ENCODE measurements at places on chromosomes 13 and 19. TPM values are rescaled to one million over a fixed set of nuclear protein-coding genes. Genes with fewer than 3 reads are reported as not detected.

Gene ERICH4
- not detected for total RNA-seq

Gene UBE2L5
- not detected for total RNA-seq

Gene CGB7
- not detected for total RNA-seq

Gene CLEC17A
- total RNA-seq, result not detected

Gene ZNF763
- total RNA-seq, result 0.24 TPM

Gene LRRC25
- not detected for total RNA-seq

Gene C5AR2
- not detected for total RNA-seq

Gene TJP3
- total RNA-seq, result 0.63 TPM

Gene FBXO17
- total RNA-seq, result 29.9 TPM

Gene CGB8
- not detected for total RNA-seq

GRCh38 chr19:7561325-7561724, 25.8 kb downstream of the PNPLA6 start:
- no peak for DNase-seq

- DNase-seq, result peak; percentile 51
Observed at GRCh38 chr19:1255186-1256161, 7.1 kb downstream of the MIDN start.

GRCh38 chr13:42977219-42977659, 14.8 kb downstream of the EPSTI1 start:
- no peak for DNase-seq

DNA sequence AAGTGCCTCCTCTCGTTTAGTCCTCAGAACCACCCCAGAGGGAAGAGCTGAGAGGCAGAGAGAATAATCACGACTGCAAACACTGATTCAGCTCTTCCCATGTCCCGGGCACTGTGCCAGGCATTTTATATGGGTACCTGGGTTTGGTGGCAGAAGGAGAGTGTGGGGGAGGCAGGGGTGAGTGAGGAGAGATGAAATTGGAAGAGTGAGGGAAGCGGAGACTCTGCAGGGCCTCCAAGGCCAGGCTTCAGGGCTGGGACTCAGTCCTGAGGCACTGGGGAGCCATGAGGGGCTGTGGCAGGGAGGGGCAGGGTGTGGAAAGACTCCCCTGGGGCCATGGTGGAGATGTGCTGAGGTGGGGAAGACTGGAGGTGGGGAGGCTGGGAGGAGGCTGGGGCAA, 8.7 kb downstream of the SYNGR4 start:
- peak; percentile 78 for DNase-seq

- DNase-seq, result no peak
Observed at GRCh38 chr19:31553846-31554215, 204.6 kb upstream of the TSHZ3 start.

GRCh38 chr13:24274452-24275021, 34.8 kb upstream of the C1QTNF9 start:
- DNase-seq, result peak; percentile 54

DNA sequence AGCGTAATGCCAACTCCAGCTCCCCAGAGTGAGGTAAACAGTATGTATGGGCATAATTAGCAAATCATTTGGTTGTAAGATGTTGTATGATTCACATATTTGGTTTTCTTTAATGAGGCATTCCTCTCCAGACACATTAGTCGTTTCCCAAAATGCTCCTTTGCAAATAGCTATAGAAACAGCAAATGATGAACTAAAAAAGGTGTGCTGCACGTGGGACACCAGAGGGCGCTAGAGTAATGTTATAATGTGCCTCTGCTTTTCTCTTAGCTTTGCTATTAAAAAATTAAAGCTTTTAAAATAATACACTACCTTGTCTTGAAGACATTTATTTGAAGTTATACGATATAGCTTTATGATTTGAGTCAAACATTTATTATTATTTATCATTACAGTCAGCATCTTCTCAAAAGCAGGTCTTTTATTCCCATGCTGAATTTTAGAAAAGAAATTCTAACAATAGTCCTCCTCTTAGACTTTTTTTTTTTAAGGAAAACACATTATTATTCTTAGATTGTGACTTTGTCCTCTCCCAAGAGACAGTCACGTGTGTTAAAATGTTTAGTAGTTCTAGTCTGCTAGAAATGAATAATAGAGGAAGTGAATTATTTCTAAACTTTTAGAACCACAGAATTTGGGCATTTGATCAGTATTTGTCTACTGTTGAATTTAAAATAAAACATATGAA, 121.6 kb upstream of the FRY start:
- peak; percentile 65 for DNase-seq

- peak; percentile 38 for DNase-seq
Observed at GRCh38 chr19:38452430-38453366, 19.2 kb downstream of the RYR1 start.

DNA sequence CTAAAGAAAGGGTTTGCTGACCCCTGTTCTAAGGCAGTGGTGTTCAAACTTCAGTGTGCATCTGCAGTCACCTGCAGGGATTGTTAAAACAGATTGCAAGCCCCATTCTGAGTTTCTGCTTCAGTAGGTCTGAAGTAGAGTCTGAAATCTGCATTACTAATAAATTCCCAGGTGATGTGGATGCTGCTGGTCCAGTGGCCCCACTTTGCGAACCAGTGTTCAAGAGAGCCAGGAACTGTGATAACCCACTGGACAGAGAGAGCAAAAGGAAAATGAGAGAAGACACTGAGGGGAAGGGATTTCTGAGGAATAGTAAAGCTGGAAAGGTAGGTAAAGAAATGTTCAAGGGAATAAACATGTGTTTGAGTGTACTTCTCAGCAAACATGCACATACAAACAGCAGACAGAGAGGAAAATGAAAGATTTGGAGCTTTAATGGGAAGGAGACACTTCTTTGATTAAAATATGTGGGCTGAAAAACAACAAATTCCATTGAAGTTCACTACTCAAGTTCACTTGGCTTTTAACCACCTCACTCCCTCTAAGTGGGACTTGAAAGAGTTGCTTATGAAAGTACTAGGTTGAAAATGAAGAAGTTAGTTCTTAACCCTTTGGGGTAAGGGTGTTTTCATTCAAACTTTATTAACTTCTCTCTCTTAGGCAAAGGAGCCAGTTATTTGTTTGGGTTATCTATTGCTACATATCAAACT, 26.4 kb upstream of the FAM216B start:
- DNase-seq, result no peak

DNA sequence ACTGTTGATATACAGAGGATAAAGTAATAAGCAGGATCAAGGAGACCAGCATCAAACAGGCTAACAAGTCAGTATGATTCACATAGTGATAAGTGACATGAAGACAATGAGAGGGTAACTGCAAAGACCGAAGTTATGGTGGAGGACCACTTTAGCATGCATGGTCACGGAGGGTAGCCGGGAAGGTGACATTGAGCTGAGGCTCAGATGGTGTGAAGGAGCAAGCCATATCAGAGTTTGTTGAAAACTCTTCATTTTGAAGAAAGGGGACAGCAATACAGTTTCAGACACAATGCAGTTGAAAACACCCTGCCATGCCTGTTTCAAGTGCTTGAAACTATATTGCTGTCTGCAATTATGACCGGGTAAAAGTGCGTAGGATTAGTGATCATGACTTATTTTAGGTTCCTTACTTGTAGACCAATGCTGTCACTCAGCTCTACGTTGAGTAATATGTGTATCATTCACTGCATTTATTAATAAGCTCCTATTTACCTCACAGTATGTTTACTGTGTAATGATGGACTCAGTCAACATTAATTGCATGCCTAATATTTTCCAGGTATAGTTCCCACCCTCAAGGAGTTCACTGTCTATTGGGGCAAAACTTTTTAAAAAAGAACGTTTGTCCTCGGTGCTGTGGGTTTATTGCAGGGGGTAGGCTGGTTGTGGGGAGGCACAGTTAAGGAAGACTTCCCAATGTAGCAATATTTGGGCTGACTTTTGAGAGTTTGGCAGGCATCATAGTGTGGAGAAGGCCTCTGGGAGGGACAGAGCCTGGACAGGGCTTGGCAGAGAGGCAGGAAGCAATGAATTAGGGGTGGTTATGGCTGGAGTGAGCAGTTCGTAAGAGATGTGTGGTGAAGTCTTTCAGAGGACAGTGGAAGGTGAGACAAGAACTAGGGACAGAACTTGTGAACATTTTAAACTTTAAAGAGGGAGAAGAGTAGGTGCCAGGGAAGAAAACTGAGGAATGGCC, 3.2 kb downstream of the UBAC2 start:
- no peak for DNase-seq

DNA sequence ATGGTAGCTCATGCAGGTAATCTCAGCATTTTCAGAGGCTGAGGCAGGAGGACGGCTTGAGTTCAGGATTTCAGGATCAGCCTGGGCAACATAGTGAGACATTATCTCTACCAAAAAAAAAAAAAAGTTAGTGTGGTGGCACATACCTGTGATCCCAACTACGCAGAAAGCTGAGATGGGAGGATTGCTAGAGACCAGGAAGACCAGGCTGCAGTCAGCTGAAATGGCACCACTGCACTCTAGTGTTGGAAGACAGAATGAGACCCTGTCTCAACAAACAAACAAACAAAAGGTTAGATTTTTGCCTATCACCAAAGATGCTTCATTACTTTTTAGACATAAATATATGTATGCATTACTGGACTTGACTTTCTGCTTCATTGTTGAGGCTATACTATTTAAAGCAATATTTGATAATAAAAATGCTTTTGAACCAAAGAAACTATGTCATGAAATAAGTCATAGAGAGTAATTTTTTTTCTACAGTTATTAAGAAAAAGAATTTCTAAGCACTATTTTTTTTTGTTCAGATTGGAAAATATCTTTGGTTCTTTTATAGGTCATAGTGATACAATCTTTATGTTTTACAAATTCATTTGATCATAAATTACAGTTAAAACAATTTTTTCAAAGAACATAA, 1180.1 kb upstream of the ATXN8OS start:
- DNase-seq, result peak; percentile 10

DNA sequence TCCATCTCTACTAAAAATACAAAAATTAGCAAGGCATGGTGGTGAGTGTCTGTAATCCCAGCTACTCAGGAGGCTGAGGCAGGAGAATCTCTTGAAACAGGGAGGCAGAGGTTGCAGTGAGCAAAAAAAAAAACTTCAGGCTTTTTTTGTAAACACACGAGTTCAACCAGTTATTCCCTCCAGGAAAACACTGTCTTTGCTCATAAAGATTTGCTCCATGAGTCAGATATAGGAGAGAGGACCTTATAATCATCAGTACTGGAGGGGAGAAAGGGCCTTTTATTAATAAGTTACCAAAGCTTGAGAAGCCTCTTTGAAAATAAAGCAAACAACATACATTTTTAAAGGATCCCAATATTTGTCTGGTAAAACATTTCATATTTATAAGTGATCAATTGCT, 110.7 kb downstream of the EFNB2 start:
- no peak for DNase-seq

- DNase-seq, result peak; percentile 81
Observed at GRCh38 chr13:77698201-77699058, 943 bp downstream of the SLAIN1 start.

GRCh38 chr13:26688286-26688685, 72.3 kb downstream of the GPR12 start:
- DNase-seq, result peak; percentile 36

GRCh38 chr19:41030651-41031050, 39.6 kb downstream of the CYP2B6 start:
- DNase-seq, result no peak

- DNase-seq, result no peak
Observed at GRCh38 chr13:101307181-101307701, 109.1 kb downstream of the NALCN start.

Data from A673 (cell line).